Activated CD4-positive, alpha-beta T cell treated with anti-CD3 and anti-CD28 coated beads for 24 hours (primary cell): ENCODE measurements at places on chromosomes 3 and 15.

- DNase-seq, result no peak
These were observed 12.9 kb downstream of the POMGNT2 start for GRCh38 chr3:43093006-43093405.

GRCh38 chr15:50009634-50010033 is 109.4 kb downstream of the ATP8B4 start:
- no peak for DNase-seq

DNA sequence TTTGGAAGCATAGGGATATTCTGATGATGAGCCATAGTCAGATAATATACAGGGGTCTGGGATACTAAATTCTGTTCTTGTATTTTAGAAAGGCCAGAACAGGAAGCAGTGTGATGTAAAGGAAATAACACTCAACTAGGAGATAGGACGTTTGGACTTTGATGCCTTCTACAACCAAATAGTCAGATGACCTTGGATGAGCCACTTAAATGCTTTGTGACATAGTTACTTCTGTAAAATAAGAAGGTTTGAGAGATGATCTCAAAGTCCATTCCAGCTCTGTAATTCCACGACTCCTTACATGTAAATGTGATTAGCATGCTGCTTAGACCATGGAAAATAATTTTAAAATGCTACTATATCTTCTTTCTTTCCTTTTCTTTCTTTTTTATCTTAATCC is 29.5 kb upstream of the CCDC54 start:
- no peak for DNase-seq

DNA sequence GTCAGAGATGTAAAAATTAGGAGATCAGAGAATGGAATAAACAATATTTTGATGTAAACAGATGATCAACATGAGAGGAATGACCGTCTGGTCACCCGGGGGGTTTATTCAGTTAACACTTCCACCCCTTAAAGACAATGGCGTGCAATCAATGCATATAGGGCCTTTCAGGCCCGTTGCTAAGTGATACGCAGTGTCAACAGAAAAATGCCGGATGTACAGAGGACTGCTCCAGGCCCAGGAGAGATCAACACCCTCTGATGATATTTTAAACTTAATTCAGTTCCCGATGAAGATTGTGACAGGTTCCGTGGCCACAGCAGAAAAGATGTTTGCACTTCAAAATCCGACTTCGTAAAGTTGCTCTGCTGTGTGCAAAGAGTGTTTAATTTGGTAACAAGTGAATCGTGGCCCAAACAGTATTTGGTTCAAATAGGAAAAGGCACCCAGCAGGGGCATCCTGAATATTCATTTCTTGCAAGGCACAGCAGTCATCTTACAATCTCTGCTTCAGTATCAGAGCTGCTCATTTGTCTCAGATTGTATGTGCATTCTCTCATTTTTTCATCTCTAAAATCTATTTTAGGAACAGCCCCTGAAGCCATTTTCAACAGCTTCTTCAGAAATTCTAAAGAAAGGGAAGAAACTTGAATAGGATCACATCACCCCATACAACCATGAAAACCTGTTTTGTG is 72.6 kb downstream of the FOXB1 start:
- no peak for DNase-seq

DNA sequence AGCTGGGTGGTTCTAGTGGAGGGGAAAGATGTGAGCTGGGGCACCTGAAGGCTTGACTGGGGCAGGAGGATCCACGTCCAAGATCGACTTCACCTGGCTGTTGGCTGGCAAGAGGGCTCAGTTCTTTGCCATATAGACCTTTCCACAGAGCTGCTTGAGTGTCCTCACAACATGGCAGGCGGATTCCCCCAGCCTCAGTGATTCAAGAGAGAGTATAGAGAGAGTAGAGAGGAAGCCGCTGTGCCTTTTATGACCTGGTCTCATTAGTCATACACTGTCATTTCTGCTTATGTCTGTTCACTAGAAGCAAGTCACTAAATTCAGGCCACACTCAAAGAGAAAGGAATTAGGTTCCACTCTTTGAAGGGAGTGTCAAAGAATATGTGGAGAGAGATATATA is 101.6 kb downstream of the APBA2 start:
- DNase-seq, result no peak

- no peak for DNase-seq
These were observed 34.6 kb upstream of the SCAANT1 start for GRCh38 chr3:63946753-63947152.

GRCh38 chr3:8147711-8148110 is 353.9 kb upstream of the LMCD1 start:
- no peak for DNase-seq

DNA sequence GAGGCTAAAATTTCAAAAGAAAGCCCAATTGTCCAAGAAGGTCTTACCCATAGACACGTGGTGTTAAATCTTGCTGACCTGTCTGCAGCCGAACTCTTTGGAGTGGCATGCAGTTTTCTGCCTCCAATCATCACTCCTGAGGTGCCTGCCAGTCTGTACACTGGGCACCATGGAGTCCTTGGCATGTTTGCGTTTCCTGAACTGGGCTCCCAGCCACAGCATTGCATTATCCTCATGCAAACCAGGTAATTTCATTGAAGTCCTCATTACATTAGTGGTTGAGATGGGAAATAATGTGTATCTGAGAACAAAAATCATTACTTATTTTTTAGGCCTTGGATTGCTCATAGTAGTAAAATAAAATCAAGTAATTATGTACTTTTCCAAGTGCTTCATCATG is 152.3 kb downstream of the AKAP13 start:
- no peak for DNase-seq

DNA sequence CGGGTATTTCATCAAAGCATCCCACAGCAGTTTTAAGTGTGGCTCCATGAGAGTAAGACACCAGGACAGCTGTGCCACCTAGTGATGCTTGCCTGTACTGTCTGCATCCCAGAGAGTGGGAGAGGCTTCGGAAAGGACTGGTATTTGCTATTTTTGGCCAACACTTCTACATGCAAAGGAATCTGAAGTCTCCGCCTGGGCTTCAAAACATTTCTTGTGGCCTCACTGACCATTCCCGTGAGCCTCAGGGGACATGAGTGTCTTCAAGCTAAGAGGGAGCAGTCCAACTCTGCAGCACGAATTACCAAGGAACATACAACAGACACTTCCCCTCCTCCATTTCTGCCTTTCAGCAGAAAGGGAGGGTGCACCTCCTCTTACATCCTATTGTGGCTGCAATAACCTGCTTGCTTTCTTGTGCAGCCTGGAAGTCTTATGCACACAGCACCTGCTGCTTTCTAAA is 177.5 kb downstream of the RORA start:
- no peak for DNase-seq

DNA sequence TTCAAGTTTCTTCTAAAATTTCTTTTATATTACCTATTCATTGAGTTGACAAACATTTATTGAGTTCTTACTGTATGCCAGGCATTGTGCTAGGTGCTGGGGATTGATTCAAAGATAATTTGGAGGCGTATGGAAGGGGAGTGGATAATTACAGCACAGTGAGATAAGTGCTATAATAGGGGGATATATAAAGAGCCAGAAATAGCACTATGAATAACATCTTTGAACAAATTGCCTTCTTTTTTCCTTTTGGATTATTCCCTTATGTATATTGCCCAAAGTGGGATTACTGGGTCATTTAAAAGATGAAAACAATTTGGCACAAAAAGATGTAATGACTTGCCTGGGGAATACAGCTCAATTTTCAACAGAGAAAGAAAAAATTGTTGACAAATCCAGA is 64.6 kb downstream of the LPP start:
- DNase-seq, result no peak
